ENCODE measurements at places on chromosomes 7 and 10.

GRCh38 chr7:37028909-37029440 lies 304.7 kb upstream of the AOAH start:
- H3K27me3 ChIP-seq, result no peaks in the 10 kb centered on the region
- DNase-seq, result no peak
- H3K36me3 ChIP-seq, result no peaks in the 10 kb centered on the region
- H3K4me1 ChIP-seq, result peaks cover 19% of the 10 kb centered on the region

- no peak overlapping the region for H3K4me3 ChIP-seq
- H3K36me3 ChIP-seq, result no peaks in the 10 kb centered on the region
- DNase-seq, result no peak
Observed at GRCh38 chr10:107104026-107104652, 60.4 kb downstream of the SORCS1 start.

DNA sequence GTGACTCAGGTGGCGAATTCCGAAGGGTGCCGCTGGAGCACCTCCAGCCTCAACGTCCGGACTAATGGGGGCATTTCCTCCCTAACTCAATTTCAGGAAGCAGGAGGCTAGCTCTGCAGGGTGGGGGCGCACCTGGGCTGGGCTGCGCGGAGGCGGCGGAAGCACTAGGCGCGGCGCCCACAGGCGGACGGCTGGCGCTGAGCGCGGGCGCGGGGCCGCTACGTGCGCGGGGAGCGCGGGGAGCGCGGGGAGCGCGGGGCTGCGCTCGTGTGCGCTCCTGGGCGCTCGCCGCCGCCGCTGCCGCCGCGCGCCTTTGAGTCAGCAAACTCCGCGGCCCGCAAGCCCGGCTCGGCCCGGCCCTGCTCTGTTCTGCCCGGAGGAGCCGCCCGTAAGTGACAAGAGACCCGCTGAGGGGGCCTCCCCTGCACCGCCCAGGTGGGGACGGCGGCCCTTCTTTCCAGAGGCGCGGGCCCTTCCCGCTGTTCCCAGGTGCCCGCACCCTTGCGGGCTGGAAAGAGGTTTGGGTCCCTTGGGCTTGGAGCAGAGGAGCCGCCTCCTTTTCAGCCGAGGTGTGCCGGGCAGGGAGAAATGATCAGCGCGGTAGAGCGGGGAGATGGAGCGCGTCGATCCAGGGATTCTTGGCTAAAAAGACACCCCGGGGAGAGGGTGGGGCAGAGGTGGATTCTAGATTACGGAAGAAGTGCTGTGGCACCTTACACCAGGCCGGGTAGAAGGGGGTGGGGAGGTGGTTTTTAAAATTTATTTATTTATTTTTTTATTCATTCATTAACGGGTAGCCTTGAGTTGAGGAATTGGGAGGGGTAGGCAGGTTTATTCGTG lies at the start of gene SNX10:
SNX10 (plus strand) TSS at position 164 of the 840 bp plus-strand sequence. CDS start 54,581 bp downstream, outside the sequence.
- DNase-seq, result no peak
- H3K27ac ChIP-seq, result no peak within 1 kb of the TSS
- peak within 1 kb of the TSS; percentile 69 for H3K4me3 ChIP-seq
- H3K4me1 ChIP-seq, result peaks cover 12% of the 10 kb centered on the region
- H3K27me3 ChIP-seq, result no peaks in the 10 kb centered on the region

DNA sequence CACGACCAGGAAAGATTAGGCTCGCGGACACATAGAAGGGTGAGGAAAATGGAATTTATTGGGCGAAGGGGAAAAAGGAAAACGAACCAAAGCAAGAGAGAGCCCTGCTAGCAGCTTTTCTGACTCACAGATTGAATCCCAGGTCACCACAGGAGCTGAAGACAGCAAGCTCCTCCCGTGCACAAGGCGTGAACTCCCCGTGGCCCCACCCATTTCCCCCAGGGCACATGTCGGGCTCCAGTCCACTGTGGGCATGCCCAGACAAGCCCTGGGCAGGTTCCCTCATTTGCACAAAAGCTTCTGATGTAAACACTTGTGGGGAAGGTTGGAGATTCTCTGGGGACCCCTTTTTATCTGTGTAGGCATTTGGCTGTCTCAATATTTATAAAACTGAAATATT lies 582.4 kb downstream of the SUGCT start:
- H3K27me3 ChIP-seq, result no peaks in the 10 kb centered on the region
- H3K27ac ChIP-seq, result no peak overlapping the region
- H3K4me1 ChIP-seq, result peaks cover 13% of the 10 kb centered on the region

GRCh38 chr10:118870467-118871243 lies 115.9 kb upstream of the CACUL1 start:
- H3K4me3 ChIP-seq, result no peak overlapping the region
- peak overlapping the region; percentile 34 for H3K27ac ChIP-seq
- no peaks in the 10 kb centered on the region for H3K36me3 ChIP-seq
- H3K4me1 ChIP-seq, result peaks cover 16% of the 10 kb centered on the region

GRCh38 chr7:106827626-106828025 lies 37.5 kb upstream of the PIK3CG start:
- H3K27ac ChIP-seq, result no peak overlapping the region
- no peaks in the 10 kb centered on the region for H3K4me1 ChIP-seq
- no peak for DNase-seq
- no peak overlapping the region for H3K4me3 ChIP-seq

- no peaks in the 10 kb centered on the region for H3K36me3 ChIP-seq
- no peak overlapping the region for H3K27ac ChIP-seq
- DNase-seq, result no peak
Observed at GRCh38 chr10:2963889-2964631, 103.3 kb upstream of the PFKP start.

GRCh38 chr7:92647011-92647625 lies 56.9 kb upstream of the FAM133B start:
- no peak overlapping the region for H3K4me3 ChIP-seq
- H3K27me3 ChIP-seq, result no peaks in the 10 kb centered on the region
- H3K27ac ChIP-seq, result no peak overlapping the region
- DNase-seq, result no peak
- peaks cover 20% of the 10 kb centered on the region for H3K4me1 ChIP-seq

DNA sequence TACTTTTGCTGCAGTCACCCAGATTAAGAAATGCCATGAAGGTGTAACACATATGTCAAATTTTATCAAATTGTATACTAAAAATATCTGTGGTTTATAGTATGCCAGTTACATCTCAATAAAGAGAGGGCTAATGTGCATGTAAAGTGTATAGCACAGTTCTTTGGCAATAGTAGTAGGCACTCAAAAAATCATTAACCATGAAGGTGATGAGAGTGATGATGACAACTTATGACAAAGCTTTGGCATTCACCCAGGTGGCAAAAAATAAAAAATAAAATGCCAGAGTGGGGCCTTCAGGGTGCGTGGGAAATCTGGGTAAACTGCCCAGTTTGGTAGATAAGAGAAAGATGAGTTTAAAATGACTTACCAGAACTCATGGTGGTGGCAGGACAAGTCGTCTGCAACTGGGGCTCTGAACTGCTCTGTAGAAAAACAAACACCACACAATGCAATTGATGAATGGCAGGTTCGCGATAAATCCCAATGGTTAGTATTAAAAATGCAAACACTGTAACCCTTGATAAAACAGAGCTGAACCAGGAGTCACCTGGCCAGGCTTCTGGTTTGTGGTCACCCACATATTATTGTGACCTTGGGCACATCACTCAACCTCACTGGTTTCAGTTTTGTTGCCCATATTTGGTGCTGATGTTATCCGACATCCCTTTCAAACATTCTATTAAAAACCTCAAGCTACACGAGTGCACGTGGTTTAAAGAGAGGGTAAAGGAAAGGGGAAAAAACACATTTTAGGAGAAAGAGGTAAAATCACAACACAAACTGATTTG lies 120.2 kb downstream of the SORBS1 start:
- H3K27me3 ChIP-seq, result no peaks in the 10 kb centered on the region
- peaks cover 7% of the 10 kb centered on the region for H3K36me3 ChIP-seq
- H3K4me1 ChIP-seq, result peaks cover 11% of the 10 kb centered on the region
- no peak overlapping the region for H3K4me3 ChIP-seq
- DNase-seq, result no peak

GRCh38 chr10:34581801-34582532 lies 233.1 kb downstream of the PARD3 start:
- DNase-seq, result no peak
- H3K36me3 ChIP-seq, result no peaks in the 10 kb centered on the region
- H3K27me3 ChIP-seq, result no peaks in the 10 kb centered on the region
- no peak overlapping the region for H3K27ac ChIP-seq
- H3K4me1 ChIP-seq, result peaks cover 17% of the 10 kb centered on the region
- H3K4me3 ChIP-seq, result no peak overlapping the region

- H3K27ac ChIP-seq, result peak overlapping the region; percentile 8
- no peaks in the 10 kb centered on the region for H3K36me3 ChIP-seq
- H3K4me1 ChIP-seq, result peaks cover 37% of the 10 kb centered on the region
Observed at GRCh38 chr10:110457851-110458250, 39.9 kb upstream of the DUSP5 start.

DNA sequence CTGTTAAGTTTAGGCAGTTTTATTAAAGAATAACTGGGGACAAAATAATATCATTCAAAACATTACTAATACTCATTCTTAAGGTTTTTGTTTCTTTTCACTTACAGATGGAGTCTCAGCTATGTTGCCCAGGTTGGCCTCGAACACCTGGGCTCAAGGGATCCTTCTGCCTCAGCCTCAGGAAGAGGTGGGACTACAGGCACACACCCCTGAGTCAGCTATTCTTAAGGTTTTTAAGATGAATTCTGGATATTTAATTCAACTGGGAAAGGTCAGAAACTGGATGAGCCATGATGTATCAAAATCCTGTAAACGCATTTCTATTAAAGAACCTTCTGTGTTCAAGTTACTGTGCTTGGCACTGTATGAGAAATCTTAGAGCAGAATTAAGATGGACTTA lies 3.5 kb downstream of the OAT start:
- peaks cover 12% of the 10 kb centered on the region for H3K36me3 ChIP-seq
- no peak overlapping the region for H3K4me3 ChIP-seq
- DNase-seq, result peak; percentile 10
- no peaks in the 10 kb centered on the region for H3K27me3 ChIP-seq
- peak overlapping the region; percentile 29 for H3K27ac ChIP-seq
- H3K4me1 ChIP-seq, result peaks cover 59% of the 10 kb centered on the region

- H3K27me3 ChIP-seq, result no peaks in the 10 kb centered on the region
- H3K4me1 ChIP-seq, result peaks cover 43% of the 10 kb centered on the region
- no peak for DNase-seq
- H3K27ac ChIP-seq, result peak overlapping the region; percentile 72
Observed at GRCh38 chr10:30455816-30456215, 21.8 kb downstream of the MAP3K8 start.

GRCh38 chr7:29892231-29892630 lies 85.9 kb downstream of the WIPF3 start:
- no peaks in the 10 kb centered on the region for H3K4me1 ChIP-seq
- H3K36me3 ChIP-seq, result no peaks in the 10 kb centered on the region
- H3K27me3 ChIP-seq, result no peaks in the 10 kb centered on the region
- no peak overlapping the region for H3K4me3 ChIP-seq
- no peak for DNase-seq

DNA sequence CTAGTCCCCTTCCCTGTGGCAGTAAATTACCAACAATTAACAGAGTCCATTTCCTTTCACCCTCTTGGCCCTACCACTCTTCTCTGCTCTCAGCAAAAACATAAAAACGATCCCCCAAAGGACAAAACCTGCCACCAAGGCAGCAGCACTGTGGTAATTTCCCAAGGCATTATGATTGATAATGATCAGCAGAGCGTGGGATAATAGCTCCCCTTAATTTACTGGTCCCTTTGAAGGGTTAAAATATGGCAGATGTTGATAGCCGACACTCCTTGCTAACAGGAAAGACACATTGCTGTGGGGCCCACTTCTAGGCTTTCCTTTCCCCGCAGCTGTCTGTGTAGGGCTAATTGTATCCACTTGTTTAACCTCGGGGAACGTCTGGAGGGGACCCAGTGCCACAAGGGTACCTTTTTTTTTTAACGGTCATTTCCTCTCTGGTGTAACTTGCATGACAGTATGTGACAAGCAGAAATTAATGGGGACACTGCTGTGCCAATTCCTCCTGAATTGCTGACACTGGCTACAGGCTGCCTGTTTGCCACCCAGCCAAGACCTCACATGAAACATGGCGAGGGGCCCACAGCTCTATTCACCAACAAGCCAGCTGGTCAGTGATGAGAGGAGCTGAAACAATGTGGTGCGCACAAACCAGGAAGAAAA lies 81.3 kb downstream of the CDK6 start:
- no peaks in the 10 kb centered on the region for H3K27me3 ChIP-seq
- H3K4me3 ChIP-seq, result no peak overlapping the region
- H3K27ac ChIP-seq, result peak overlapping the region; percentile 18
- DNase-seq, result no peak

DNA sequence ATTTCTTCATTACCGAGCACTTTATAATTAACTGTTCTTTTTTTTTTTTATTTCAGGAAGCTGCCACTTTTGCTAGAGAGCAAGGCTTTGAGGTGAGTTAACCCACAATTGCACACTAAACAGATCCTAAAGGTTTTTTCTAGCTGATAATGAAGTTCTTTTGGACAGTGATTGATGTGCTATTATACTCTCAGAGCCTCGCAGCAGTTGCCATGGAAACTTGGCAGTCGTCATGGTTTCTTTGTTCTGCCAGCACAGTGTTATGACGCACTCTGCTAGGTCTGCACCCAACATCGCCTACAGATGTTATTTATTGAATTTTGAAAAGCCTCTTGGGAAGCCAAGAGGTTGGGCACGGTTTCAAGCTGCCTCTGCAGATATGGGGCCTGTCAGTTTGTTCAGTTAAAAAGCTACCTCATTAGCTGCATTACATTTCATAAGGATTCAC lies 237.2 kb upstream of the KAT6B start:
- peak overlapping the region; percentile 29 for H3K27ac ChIP-seq
- H3K4me3 ChIP-seq, result no peak overlapping the region
- peaks cover 69% of the 10 kb centered on the region for H3K4me1 ChIP-seq
- H3K36me3 ChIP-seq, result no peaks in the 10 kb centered on the region
- peak; percentile 94 for DNase-seq

DNA sequence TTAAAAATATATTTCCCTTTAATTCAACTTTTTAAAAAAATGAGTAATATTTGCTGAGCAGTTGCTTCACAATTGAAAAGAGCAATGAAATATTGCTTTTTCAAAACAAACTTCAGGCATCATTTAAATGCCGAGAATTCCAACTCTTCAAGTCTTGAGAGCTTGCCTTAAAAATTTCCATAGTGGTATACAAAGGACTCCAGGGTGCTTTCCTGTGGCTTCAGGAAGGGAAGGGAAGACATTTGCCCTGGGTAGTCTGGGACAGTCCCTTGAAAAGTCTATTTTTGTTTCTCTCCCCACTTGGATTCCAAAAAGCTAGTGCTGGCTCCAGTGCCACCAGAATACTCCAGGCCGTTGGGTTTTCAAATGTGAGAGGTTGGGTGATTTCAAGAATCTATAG lies 71.7 kb downstream of the HYCC1 start:
- no peak overlapping the region for H3K4me3 ChIP-seq
- no peaks in the 10 kb centered on the region for H3K27me3 ChIP-seq

GRCh38 chr10:3828404-3829155 lies 43.6 kb upstream of the KLF6 start:
- no peaks in the 10 kb centered on the region for H3K27me3 ChIP-seq
- peaks cover 26% of the 10 kb centered on the region for H3K4me1 ChIP-seq
- no peaks in the 10 kb centered on the region for H3K36me3 ChIP-seq
- H3K4me3 ChIP-seq, result peak overlapping the region; percentile 46
- DNase-seq, result no peak

Data from suprapubic skin (tissue), 4 donors.